ENCODE measurements at places on chromosomes 3 and 15. TPM values are rescaled to one million over a fixed set of nuclear protein-coding genes. Genes with fewer than 3 reads are reported as not detected.

GRCh38 chr3:149131589-149131988 is 2.2 kb downstream of the HPS3 start:
- H3K4me3 ChIP-seq, result no peak overlapping the region
- peaks cover 5% of the 10 kb centered on the region for H3K4me1 ChIP-seq
- no peak for DNase-seq
- H3K27ac ChIP-seq, result no peak overlapping the region
- no peaks in the 10 kb centered on the region for H3K36me3 ChIP-seq

DNA sequence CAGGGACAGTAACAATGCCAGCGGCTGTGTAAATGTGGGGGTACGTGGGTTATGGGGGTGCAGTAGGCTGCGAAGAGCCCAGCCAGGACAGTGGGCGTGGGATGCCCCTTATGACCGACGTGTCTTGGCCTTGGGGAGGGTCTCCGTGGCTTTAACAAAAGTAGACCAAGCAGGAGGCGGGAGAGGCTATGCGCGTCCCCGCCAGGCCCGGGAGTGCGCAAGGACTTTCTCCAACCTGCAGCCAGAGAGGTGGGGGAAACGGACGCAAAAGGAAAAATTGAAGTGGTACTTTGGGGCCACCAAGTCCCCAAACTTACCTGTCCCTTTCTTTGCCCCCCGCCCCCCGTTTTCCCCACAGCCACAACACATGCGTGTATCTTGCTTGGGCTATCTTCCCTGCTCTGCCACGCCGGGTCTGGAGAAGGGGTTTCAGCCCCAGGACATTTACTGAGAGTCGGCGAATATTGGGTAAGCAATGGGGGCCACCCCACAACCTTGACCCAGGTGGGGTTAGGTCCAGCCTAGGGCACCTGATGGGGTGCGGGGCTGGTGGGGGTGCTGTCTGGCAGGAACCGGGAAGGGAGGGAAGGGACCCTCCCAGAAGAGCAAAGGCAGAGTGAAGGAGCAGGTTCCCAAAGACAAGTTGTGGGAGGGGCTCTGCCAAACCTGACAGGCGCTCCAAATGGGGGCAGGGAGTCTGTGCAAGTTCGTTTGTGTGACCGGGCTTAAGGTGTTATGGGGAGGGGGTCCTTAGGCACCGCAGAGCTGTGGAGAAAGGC is 652 bp downstream of the ISLR2 start:
- no peak overlapping the region for H3K4me3 ChIP-seq
- no peaks in the 10 kb centered on the region for H3K36me3 ChIP-seq
- peaks cover 85% of the 10 kb centered on the region for H3K27me3 ChIP-seq
- no peak for DNase-seq
- H3K27ac ChIP-seq, result no peak overlapping the region

- DNase-seq, result no peak
- no peak overlapping the region for H3K4me3 ChIP-seq
- H3K27ac ChIP-seq, result no peak overlapping the region
- H3K36me3 ChIP-seq, result no peaks in the 10 kb centered on the region
- no peaks in the 10 kb centered on the region for H3K4me1 ChIP-seq
Observed at GRCh38 chr15:43854801-43855200, 28.0 kb downstream of the WDR76 start.

- H3K4me3 ChIP-seq, result no peak overlapping the region
- H3K36me3 ChIP-seq, result no peaks in the 10 kb centered on the region
- peaks cover 6% of the 10 kb centered on the region for H3K4me1 ChIP-seq
- no peak for DNase-seq
Observed at GRCh38 chr15:85440451-85440850, 60.0 kb downstream of the AKAP13 start.

DNA sequence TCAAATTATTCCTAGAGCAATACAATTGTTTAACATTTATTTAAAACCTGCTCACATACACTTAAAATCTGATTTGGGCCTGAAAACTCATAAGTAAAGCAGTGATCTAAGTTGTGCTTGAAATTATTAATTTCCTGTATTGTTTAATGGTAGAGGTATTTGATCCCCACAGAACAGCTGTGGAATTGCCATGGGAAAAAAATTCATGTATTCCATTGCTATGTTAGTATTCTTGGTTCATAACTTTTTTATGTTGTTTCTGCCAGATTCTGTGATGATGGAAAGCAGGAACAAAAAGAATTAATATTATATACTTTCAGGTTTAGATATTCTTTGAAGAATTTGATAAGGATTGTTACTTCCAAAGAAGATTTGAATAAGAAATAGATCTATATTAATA is 831.5 kb upstream of the NR2F2 start:
- DNase-seq, result no peak
- H3K4me1 ChIP-seq, result no peaks in the 10 kb centered on the region
- H3K27ac ChIP-seq, result no peak overlapping the region
- H3K27me3 ChIP-seq, result no peaks in the 10 kb centered on the region

GRCh38 chr3:155843569-155843968 is 10.7 kb downstream of the SLC33A1 start:
- DNase-seq, result no peak
- peaks cover under 1% of the 10 kb centered on the region for H3K4me1 ChIP-seq
- H3K27ac ChIP-seq, result no peak overlapping the region
- H3K4me3 ChIP-seq, result no peak overlapping the region

DNA sequence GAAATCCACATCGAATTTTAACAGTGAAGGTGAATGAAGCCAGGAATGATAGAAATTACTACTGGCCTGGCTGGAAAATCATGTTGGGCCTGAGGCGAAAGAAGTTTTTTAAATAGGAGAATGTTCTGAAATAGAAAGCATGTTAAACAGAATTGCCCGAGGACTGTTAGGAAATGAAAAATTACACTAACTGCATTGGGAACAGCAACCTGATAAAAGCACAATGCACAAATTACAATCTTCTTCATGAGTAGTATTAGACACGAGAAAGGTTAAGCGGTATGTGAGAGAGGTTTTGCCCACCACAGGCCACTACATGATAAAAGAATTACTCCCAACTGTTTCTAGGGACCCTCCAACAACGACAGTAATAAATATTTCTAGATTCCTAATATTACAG is 18.9 kb downstream of the GBE1 start:
- H3K4me1 ChIP-seq, result no peaks in the 10 kb centered on the region
- peak overlapping the region; percentile 40 for H3K27ac ChIP-seq
- H3K27me3 ChIP-seq, result no peaks in the 10 kb centered on the region

GRCh38 chr3:50385754-50386153 is 26.4 kb upstream of the TMEM115 start:
- H3K27ac ChIP-seq, result no peak overlapping the region
- H3K36me3 ChIP-seq, result no peaks in the 10 kb centered on the region
- H3K4me1 ChIP-seq, result peaks cover 2% of the 10 kb centered on the region
- H3K4me3 ChIP-seq, result no peak overlapping the region
- no peaks in the 10 kb centered on the region for H3K27me3 ChIP-seq

GRCh38 chr3:122893282-122893681 is 98.4 kb downstream of the SLC49A4 start:
- DNase-seq, result no peak
- no peaks in the 10 kb centered on the region for H3K27me3 ChIP-seq
- no peaks in the 10 kb centered on the region for H3K36me3 ChIP-seq
- no peaks in the 10 kb centered on the region for H3K4me1 ChIP-seq
- no peak overlapping the region for H3K4me3 ChIP-seq
- no peak overlapping the region for H3K27ac ChIP-seq

DNA sequence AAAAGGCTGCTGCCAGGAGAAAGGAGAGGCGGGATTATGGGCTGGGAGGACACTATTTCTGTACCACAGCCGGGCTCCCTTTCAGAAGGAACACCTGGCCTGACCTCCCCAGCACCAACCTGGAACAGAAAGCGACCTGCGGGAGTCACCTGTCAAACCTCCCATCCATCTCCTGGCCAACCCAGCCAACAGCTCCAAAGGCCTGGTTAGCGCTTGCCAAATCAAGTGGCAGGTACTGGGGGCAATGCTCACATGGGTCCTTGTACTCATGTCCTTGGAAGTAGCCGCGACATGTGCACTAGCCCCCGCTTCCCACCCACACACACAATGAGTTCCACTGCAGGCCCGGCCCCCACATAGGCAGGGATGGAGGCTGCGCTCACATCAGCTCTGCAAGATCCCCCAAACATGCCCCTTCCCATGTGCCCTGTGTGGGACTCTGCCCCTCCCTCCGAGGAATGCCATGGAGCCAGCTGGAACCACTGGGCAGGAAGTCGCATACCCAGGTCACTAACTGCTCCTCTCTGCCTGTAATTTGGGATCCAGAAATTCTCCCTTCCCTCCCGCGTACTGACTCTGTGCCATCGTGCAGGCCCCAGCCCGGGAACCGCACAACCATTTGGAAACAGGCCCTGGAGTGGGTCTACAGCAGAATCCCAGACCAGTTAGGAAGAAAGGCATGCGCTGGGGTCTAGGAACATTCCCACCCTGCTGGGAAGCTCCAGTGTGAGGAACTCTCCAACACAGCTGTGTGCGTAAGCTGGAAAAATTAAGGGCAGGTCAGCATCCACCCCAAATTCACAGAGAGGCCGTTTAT is 98.9 kb downstream of the LRIG1 start:
- H3K4me3 ChIP-seq, result no peak overlapping the region
- no peaks in the 10 kb centered on the region for H3K4me1 ChIP-seq
- DNase-seq, result no peak
- H3K36me3 ChIP-seq, result peaks cover 2% of the 10 kb centered on the region
- no peak overlapping the region for H3K27ac ChIP-seq
- no peaks in the 10 kb centered on the region for H3K27me3 ChIP-seq

DNA sequence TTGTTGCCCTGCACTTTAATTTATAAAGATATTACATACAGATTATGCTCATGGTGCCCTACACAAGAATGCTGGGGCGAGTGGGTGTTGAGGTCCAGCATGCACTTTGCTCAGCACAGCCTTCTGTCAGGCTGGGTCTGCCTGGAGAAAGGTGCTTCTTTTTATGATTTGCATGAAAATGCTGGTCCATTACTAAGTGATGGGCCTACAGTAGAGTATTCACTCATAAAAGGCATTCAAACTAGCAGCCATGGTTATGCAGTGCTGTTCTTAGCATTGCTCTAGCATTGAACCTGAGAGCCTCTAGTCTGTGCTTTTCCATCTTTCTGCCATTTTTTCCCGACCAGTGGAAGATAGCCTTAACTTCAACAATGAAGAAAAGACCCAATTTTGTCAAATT is 12.3 kb downstream of the LNP1 start:
- no peak for DNase-seq
- H3K27me3 ChIP-seq, result no peaks in the 10 kb centered on the region
- no peaks in the 10 kb centered on the region for H3K4me1 ChIP-seq
- no peaks in the 10 kb centered on the region for H3K36me3 ChIP-seq
- no peak overlapping the region for H3K4me3 ChIP-seq

GRCh38 chr3:182533394-182533793 is 259.9 kb upstream of the ATP11B start:
- no peak for DNase-seq
- H3K27ac ChIP-seq, result no peak overlapping the region
- H3K27me3 ChIP-seq, result no peaks in the 10 kb centered on the region
- H3K4me3 ChIP-seq, result no peak overlapping the region

DNA sequence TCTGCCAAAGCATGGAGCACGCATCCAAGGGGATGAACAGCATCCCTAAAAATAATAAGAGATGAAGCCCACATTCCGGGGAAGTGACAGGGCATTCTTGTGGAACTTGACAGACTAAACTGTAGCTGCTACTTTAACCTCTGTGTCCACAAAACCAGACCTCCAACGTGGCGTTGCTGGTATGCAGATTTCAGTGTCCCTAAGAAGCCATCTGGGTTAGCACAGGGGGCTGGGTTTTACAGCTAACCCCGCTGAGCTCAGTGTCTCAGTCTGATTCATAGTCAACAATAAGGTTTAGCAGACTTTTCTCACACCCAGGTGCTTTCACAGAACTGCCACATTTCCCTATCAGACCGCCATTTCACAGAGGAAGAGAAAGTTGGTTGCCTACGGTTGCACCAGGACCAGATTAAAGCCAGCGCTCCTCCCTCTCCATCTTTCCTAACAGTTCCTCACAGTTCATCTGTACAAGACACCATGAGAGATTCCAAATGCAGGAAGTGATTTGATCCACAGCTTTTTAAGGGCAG is 61.6 kb upstream of the CTDSPL start:
- H3K4me3 ChIP-seq, result no peak overlapping the region
- no peaks in the 10 kb centered on the region for H3K4me1 ChIP-seq
- no peaks in the 10 kb centered on the region for H3K36me3 ChIP-seq
- no peak overlapping the region for H3K27ac ChIP-seq
- no peaks in the 10 kb centered on the region for H3K27me3 ChIP-seq
- DNase-seq, result no peak

DNA sequence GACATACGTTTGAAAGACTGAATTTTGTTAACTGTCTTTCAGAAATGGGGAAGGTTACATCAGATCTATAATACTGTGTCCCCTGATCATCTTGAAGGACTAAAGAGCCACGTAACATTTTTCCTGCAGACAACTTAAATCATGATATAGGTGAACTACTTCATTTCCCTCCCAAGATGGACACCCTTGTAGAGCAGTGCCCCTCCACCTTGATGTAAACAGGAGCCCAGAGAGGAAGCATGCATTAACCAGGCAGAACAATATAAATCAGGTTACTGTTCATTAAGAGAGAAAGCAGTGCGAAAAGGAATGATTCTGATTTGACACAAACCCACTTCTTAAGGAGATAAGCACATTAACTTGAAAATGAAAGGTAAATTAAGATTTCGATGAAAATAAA is 36.1 kb downstream of the USP3 start:
- no peaks in the 10 kb centered on the region for H3K27me3 ChIP-seq
- H3K36me3 ChIP-seq, result no peaks in the 10 kb centered on the region
- no peak for DNase-seq
- no peaks in the 10 kb centered on the region for H3K4me1 ChIP-seq
- no peak overlapping the region for H3K4me3 ChIP-seq
- no peak overlapping the region for H3K27ac ChIP-seq

DNA sequence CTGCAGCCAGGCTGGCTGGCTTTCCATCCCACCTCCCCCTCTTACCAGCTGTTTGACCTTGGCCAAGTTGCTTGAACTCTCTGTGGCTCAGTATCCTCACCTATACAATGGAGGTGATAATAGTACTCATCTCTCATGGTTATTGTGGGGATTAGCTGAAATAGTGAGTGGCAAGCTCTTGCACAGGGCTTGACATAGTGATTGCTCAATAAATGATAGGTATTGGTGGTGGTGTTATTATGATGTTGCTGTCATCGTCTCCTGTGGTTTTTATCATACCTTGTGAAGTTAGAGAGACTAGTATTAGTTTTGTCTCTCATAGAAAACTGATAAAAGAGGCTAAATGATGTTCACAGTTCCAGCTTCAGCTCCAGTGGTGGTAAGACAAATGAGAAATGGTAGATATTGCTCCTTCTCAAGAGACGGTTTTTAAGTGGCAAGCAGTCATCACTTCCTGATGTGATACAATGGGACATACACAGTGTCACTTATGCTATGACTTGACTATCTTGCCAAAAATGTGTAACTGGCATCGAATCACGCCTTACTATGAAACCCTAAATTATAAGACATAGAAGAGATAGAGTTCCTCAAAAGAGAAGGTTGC is 12.1 kb upstream of the UBE2E1 start:
- DNase-seq, result no peak
- no peak overlapping the region for H3K27ac ChIP-seq
- no peak overlapping the region for H3K4me3 ChIP-seq

MUC13 gene
- total RNA-seq, result 360 TPM

PLCH1 gene
- 11.0 TPM for total RNA-seq

VGLL3 gene
- total RNA-seq, result 1.3 TPM
